ENCODE measurements at places on chromosomes 11 and 22. TPM values are rescaled to one million over a fixed set of nuclear protein-coding genes. Genes with fewer than 3 reads are reported as not detected.

GGTLC2 gene
- not detected for total RNA-seq

GRCh38 chr22:50728523-50728931, 9.5 kb upstream of the ACR start:
- H3K27ac ChIP-seq, result no peak overlapping the region
- no peak overlapping the region for H3K4me3 ChIP-seq
- no peak for DNase-seq

- H3K4me1 ChIP-seq, result no peaks in the 10 kb centered on the region
- H3K27ac ChIP-seq, result no peak overlapping the region
- no peak overlapping the region for H3K4me3 ChIP-seq
- DNase-seq, result no peak
- H3K36me3 ChIP-seq, result no peaks in the 10 kb centered on the region
These were observed 86.4 kb downstream of the ISX start for GRCh38 chr22:35152316-35152715.

GRCh38 chr11:130413405-130414106, 14.9 kb downstream of the ADAMTS8 start:
- no peak for DNase-seq
- no peak overlapping the region for H3K27ac ChIP-seq
- H3K36me3 ChIP-seq, result no peaks in the 10 kb centered on the region
- H3K4me1 ChIP-seq, result no peaks in the 10 kb centered on the region

DNA sequence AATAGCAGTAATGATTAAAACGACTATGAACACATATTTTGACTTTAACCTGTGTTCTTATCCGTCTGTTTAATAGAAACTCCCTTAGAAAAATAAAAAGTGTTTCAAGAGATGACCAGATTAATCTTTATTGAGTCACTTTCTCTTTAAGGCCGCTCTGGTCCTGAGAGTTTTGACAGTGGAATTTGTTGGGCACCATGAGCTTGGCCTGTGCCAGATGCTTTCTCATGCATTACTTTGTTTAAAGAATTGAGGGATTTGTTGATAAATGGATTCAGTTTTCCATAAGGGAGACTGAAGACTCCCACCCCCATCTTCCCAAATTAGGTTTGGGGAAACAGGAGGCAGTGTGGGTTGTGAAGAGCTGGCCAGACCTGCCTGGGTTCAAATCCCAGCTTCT, 53.2 kb upstream of the ALX4 start:
- DNase-seq, result no peak
- no peaks in the 10 kb centered on the region for H3K36me3 ChIP-seq
- no peaks in the 10 kb centered on the region for H3K27me3 ChIP-seq
- no peak overlapping the region for H3K27ac ChIP-seq

DNA sequence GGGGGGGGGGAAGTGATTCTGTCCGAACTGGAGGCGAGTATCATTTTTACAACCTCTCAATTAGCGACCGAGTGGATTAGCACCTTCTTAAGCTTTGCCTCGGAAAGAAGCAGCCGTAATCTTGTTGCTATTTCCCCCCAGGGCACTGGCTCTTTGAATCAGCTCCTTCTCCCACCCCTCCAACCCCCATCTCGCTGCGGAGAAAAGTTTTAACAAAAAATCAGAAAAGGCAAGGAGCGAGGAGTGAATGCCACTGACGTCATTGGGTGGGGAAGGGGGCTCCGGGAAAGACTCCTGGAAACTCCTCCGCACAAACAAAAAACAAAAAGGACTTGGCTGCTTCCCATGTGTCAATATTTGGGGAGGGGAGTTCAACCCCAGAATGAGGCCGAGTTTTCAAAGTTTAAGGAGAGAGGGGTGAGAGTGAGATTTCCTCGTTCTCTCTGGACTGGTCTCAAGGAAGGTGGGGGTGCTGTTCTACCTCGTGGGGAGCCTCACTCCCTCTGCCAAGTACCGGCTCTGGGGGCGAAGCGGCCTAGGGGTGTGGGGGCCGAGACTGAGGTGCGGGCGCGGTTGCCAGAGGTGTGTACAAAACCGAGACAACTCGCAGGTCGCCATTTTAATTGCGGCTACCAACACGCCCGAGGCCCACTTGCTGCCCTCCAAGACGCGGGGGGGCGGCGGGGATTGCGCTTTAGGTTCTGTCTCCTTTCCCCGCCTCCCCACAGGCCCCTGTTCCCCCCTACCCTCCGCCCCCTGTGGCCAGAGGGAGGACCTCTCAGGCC, 2.5 kb upstream of the PAX6 start:
- no peaks in the 10 kb centered on the region for H3K36me3 ChIP-seq
- H3K27me3 ChIP-seq, result peaks cover 7% of the 10 kb centered on the region
- no peak overlapping the region for H3K27ac ChIP-seq
- H3K4me3 ChIP-seq, result peak overlapping the region; percentile 46
- DNase-seq, result no peak

DNA sequence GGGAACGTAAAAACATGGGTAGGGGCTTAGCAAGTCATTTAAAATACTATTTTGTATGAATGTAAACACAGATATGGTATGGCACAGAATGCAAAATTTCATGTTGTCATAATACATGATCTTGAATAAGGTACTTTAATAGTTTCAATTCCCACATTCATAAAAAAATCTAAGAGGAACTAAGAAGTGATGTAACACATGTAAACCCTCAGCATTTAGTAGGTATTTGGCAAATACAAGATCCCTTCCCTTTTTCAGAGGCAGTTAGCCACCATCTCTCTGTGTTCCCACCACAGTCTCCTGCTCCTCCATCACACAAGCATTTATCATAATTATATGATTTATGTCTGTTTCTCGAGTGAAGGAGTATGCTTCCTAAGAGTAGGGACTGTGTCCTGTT, 251.8 kb downstream of the TENM4 start:
- no peaks in the 10 kb centered on the region for H3K36me3 ChIP-seq
- DNase-seq, result no peak

DNA sequence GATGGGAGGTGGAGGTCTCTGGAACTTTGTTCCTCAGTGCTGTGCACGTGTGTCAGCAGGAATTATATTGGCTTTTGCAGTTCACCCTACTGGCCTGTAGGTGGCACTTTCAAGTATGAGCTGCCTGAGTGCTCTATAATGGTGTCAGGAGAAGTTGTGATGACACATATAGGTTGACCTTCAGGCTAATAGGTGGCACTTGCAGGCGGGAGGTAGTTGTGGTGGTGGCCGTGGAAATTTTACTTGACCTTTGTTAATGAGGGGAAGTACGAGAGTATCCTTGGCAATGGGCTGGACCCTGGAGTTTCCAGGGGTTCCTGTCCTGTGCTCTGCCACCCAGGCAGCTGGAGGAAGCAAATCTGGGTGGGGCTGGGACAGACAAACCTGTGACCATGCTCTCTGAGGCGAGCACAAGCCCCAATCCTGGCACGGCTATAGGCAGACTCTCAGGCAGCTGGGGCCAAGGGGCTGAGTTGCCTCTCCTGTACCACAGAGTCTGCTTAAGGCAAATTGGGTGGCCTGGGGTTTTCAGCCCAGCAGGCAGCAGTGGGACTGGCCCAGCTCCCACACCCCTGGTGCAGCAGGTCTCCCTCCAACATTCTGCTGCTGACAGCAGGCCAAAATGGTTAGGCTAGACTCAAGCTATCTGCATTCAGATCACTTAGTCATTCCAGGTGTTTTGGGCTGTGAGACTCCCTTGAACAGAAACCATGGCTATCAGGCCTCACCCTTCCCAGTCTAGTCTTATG, 147.5 kb upstream of the CTSC start:
- no peak for DNase-seq
- H3K4me3 ChIP-seq, result no peak overlapping the region
- H3K27ac ChIP-seq, result no peak overlapping the region

DNA sequence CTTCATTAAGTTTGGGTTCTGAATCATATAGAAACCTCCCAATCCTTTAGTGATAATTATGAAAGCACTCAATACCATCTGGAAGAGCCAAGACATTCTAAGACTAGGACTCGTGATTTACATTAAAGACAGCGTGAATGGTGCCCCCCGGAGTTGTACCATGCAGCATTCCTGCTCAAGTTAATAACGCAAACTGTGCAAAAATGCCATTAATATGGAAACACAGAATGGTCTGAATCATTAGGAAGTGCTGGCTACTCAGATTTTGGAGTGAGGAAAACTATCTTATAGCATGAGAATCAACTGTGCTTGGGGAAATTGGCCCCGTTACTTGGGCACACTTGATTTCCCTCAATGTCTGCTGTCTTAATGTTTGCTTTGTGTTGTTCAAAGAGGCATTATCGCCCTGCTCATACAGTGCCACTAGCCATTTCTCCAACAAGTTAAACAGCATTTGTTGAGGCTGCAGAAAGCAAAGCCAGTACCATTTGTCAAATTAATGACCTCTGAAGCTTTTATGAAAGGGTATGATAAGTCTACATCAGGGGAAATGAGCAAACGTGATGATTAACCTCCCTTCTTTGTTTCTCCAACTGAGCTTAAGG, 18.5 kb upstream of the TPH1 start:
- peaks cover 22% of the 10 kb centered on the region for H3K4me1 ChIP-seq
- no peak for DNase-seq
- peak overlapping the region; percentile 54 for H3K27ac ChIP-seq
- H3K4me3 ChIP-seq, result no peak overlapping the region
